NCI-H1436 treated with DMSO at 0.1 percent for 48 hours (cell line): ENCODE measurements at places on chromosomes 6 and 20.

GRCh38 chr6:6749702-6750491 is 161.4 kb downstream of the LY86 start:
- no peak for DNase-seq

- no peak for DNase-seq
Observed at GRCh38 chr6:137150072-137150471, 23.4 kb downstream of the IL22RA2 start.

- DNase-seq, result no peak
Observed at GRCh38 chr20:63060057-63060991, 53.6 kb upstream of the BHLHE23 start.

- DNase-seq, result no peak
Observed at GRCh38 chr20:1124421-1124820, 6.0 kb downstream of the PSMF1 start.

DNA sequence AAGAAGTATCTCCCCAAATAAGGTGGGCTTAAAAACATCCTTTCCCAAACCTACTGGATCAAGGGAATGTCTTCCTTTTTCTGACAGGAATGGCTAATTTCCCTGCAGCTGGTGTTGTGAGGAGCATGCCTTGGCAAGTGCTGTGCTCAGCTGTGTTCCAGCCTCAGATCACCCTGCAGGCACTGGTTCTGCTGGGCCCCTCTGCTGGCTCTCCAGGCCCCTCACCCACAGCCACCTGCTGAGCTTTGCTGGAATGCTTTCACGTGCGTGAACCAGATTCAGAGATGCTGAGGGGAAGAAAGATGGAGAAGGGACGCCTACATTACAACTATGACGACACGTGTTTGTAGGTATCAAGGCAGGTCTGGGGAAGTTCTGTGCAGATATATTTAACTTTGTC is 71.3 kb upstream of the FOXC1 start:
- DNase-seq, result no peak
